ENCODE measurements at places on chromosomes 7 and 10.

DNA sequence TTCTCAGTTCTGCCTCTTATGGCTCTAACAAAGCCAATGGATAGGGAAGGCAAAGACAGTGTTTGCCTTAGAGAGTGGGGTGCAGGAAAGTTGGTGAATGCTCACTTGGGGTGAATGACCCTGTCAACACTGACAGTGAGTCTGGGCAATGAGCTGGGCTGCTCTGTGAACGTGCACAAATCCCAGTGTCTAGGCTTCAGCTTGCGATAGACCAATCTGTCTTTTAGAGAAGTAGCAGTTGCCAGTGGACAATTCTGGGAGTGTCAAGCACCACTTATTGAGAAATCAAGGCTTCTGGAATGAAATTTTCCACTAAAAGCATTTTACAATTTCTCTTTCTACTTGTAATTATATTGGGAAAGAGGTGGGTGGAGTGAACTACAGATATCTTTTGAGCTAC, 141.4 kb downstream of the HERPUD2 start:
- DNase-seq = no peak

DNA sequence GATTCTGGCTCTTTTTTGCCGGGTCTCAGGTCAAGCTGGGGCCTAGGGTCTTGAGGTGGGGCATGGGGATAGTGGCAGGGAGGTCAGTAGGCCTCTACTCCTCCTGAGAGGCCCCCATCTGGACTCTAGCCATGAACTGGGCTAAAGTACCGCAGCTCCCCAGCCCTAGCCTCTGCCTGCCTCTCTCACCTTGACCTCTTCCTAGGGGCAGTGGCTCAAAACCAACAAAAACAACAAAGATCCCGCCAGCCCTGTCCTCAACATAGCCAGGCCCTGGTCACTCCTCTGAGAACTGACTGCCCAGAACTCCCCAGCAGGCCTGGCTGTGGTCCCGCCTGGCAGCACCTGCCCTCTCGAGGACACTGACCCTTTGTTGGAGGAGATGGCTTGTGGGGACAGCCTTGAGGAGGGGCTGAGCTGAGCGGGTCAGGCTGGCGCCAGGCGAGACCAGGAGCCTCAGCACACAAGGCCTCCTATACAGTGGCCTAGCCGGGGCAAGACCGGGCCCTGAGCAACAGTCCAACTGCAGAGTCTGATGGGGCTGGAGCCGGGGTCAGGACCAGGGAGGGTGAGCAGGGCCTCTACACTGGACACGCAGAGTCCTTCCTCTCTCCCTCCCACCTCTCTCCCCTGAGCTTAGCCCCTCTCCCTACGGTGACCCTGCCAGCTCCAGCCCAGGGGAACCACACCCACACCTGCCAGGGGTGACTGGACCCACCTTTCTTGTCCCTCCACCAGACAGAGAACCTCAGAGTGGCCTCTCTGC, 11.6 kb upstream of the PPIF start:
- no peak for DNase-seq

- peak; percentile 25 for DNase-seq
These were observed 88.1 kb upstream of the PDCD4 start for GRCh38 chr10:110783509-110784107.

GRCh38 chr10:130061760-130062159, 48.9 kb downstream of the C10orf143 start:
- no peak for DNase-seq

DNA sequence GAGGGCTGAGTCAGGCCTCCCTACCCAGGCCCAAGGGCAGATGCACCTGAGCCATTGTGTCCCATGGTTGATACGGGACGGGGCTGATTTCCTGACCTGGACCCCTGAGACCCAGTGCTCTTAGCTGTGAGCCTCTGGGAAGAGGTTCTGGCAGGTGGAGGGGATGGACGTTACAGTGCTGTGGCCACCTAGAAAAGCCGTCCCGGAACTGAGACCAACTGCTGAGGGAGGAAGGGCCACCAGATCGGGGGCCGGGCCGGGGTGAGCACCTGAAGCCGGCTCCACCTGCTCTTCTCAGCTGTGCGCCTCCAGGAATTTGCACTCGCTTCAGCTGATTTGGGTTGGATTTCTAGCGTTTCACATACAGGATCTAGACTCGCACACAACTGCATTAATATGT, 35.4 kb downstream of the CHST12 start:
- no peak for DNase-seq

GRCh38 chr7:151139791-151140190, 27.7 kb downstream of the GBX1 start:
- no peak for DNase-seq

- DNase-seq = no peak
These were observed 468.1 kb upstream of the IGFBP3 start for GRCh38 chr7:46389146-46389545.

- DNase-seq = no peak
These were observed 54.9 kb upstream of the SDK1 start for GRCh38 chr7:3246127-3246526.

DNA sequence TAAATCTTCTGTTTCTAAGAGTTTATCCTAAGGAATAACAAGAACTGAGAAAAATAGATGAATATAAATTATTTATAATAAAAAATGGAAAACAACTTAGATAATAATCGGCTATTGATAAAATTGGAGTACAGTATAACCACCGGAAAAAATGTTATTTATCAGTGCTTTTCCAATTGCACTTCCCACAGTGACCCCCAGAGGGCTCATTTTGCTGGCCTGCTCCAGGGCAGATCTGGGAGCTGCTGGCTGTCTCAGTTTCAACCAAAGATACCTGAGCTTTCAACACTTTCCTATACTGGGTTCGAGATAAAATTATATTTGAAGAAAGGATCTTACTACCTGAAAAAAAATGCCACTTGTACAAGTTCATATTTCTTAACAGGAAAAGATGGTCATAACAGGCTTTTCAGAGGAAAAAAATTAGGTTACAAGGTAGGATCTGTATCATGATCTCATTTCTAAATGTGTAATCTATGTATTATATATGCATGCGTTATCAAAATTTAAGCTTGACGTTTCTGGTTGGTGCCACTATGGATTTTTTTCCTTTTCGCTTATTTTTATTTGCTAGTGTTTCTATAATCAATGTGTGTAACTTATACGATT, 165.7 kb downstream of the NPSR1 start:
- peak; percentile 30 for DNase-seq

GRCh38 chr10:95350219-95350829, 59.5 kb upstream of the PDLIM1 start:
- DNase-seq = no peak

GRCh38 chr10:71757399-71757922, 15.9 kb downstream of the VSIR start:
- no peak for DNase-seq

GRCh38 chr10:71297343-71297742, 21.7 kb upstream of the SLC29A3 start:
- no peak for DNase-seq

GRCh38 chr7:152351168-152351567, 84.6 kb downstream of the KMT2C start:
- no peak for DNase-seq

- no peak for DNase-seq
These were observed 1198.5 kb upstream of the SORCS1 start for GRCh38 chr10:108362961-108363360.

DNA sequence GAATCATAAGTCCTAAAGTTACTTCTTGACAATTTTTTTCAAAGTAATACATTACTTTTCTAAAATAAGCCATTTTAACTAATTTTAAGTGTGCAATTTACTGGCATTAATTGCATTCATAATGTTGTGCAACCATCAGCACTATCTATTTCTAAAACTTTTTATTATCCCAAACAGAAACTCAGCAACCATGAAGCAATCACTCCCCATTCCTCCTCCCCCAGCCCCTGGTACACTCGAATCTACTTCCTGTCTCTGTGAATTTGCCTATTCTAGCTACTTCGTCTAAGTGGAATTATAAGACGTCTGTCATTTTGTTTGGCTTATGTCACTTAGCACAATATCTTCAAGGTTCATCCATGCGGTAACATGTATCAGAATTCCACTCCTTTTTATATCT, 84.9 kb downstream of the MKX start:
- no peak for DNase-seq

GRCh38 chr7:112400141-112400540, 50.1 kb upstream of the IFRD1 start:
- no peak for DNase-seq

Measured in CD8-positive, alpha-beta memory T cell (primary cell).